Neural progenitor cell (in vitro differentiated cells): ENCODE measurements at places on chromosomes 16 and 17.

GRCh38 chr17:17907469-17907868 is 64.7 kb downstream of the TOM1L2 start:
- DNase-seq = no peak

- no peak for DNase-seq
Measured at GRCh38 chr16:68230956-68231355, 5.0 kb downstream of the ESRP2 start.

GRCh38 chr16:51149721-51150164 is 1.3 kb downstream of the SALL1 start:
- peak; percentile 25 for DNase-seq

- DNase-seq = no peak
Measured at GRCh38 chr17:17154981-17155380, 51.2 kb downstream of the PLD6 start.

DNA sequence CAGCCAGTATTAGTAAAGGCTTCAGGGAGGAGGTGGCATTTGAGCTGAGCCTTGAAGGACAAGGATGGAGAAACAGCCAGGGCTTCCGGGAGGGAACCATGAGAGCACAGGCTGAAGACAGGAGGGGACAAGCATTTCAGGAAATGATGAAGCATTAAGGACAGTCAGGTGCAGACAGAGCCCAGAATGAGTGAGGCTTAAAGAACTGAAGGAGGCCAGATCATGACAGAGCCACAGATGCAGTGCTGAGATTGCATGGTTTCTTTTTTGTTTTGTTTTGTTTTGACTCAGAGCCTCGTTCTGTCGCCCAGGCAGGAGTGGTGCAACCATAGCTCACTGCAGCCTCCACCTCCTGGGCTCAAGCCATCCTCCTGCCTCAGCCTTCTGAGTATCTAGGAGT is 211.5 kb downstream of the SOX9 start:
- DNase-seq = no peak

DNA sequence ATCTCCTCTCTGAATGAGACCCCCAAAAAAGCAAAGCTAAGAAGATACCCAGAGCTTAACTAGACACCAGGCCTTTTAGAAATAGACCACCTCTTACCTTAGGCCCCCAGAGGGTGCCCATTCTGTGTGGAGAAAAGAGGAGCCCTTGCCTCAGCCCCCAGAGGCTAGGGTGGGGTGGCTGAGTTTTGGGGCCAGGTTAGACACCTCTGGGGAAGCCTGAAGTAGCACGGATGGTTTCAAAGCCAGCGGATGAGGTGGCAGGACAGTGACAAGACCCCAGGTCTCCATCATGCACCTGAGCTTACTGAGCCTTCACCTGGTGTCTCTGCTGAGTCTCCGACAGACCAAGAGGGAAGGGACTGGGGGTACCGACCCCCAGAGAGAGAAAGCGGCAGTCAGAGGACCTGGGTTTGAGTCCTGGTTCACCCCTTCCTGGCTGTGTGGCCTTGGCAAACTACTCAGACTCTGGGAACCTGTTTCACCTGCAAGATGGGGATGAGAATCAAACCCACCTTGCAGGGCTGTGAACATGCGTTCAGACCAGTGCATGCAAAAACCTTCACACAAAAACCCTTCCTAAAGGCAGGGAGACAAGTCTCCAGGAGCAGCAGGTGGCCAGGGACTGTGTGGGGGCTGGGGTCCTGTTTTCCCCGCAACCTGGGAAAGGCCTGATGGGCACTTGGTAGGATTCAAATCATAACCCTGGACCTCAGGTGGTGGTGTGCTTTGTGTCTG is 7.7 kb downstream of the SCGB1C2 start:
- DNase-seq = no peak

DNA sequence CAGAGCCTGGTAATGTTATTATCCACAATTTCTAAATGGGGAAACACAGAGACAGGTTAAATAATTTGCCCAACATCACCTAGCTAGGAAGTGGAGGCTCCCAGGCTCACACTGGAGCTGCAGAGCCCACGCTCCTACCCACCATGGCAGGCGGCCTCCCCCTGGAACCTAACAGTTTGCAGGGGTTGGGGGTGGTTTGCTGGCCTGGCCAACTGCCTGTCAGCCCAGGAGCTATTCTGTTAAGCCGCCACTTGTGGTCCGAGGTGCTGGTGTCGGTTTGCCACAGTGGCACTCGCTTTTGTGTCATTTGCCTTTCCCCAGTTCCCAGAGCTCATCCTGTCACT is 3.6 kb downstream of the PRCD start:
- DNase-seq = peak; percentile 34

DNA sequence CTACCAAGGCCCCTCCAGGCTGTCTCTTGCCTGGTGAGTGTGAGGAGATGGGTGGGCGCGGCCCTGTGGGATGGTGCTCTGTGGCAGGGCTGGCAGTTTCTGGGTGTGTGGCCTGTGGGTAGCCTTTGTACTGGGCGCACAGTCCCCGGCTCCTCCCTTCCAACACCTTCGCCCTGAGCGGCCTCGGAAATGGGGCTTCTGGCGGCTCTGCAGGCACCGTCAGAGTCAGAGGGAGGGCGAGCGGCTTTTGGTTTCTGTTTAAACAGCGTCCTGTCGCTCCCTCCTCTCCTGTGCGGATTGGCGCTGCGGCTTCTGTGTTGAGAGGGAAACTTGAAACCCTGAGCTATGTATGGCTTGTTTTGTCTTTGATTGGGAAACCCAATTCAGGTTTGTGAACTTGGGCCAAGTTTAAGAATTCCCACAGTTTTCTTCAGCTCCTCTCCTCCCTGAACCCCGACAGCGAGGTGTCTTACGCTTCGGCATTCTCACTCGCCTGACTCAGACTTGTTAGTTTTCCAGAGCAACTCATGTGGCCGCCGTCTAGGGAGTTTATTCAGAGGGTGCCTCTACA is 8.3 kb upstream of the ZNF750 start:
- no peak for DNase-seq

- no peak for DNase-seq
Measured at GRCh38 chr17:1488826-1489270, 3.6 kb downstream of the MYO1C start.

DNA sequence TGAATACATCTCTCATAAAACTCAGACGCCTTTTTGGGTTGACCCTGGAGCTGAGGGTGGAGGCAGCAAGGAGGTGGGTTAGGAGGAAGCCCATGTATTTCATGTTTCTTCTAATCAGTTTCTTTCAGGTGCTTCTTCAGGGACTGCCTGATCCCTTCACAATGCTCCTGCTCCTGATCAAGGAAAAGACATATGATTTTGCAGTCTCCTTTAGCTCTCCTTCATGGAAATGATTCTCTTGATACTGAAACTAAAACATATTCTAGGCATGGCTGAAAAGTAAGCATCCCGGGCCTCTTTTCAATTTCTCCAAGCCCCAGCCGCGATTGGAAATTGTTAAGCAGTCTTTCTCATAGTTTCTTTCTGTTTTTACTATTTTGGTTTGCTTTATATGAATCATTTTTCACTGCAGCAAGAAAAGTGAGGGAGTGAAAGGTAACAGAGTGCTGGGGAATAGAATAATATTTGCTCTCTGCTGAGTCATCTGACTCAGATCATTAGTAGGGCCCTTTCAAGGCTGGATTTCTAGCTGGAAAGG is 730.7 kb downstream of the CDH11 start:
- no peak for DNase-seq

- DNase-seq = no peak
Measured at GRCh38 chr17:39181303-39181702, 15.3 kb upstream of the ARL5C start.

- DNase-seq = peak; percentile 14
Measured at GRCh38 chr17:383771-384621, 31.4 kb upstream of the RPH3AL start.

- DNase-seq = peak; percentile 56
Measured at GRCh38 chr17:48961516-48962233, 6.7 kb downstream of the GIP start.

GRCh38 chr17:63911041-63911635 is at the start of gene CSHL1:
Gene CSHL1, minus strand, starts transcription at chr17:63911258. Its CDS starts 62 bp downstream, at chr17:63911196.
- DNase-seq = no peak

DNA sequence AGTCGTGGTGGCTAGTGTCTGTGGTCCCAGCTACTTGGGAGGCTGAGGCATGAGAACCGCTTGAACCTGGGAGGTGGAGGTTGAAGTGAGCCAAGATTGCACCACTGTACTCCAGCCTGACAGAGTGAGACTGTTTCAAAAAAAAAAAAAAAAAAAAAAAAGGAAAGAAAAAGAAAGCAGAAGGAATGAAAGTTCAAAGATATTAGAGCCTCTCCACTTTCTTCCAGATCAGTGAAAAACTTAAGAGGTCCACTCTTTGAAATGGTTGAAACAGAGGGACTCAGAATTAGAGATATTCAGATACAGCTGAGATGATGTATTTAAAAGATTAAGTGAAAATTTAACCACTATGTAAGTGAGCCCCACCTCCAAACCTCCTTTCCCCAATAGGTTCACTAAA is 16.8 kb downstream of the MED13 start:
- DNase-seq = no peak

- DNase-seq = no peak
Measured at GRCh38 chr17:75059369-75060345, 12.6 kb downstream of the KCTD2 start.

GRCh38 chr16:54493061-54493460 is 206.5 kb upstream of the IRX3 start:
- DNase-seq = no peak

- DNase-seq = no peak
Measured at GRCh38 chr17:28390141-28390540, 15.9 kb downstream of the SLC46A1 start.

GRCh38 chr17:65743308-65743655 is 181.8 kb upstream of the AXIN2 start:
- DNase-seq = no peak

DNA sequence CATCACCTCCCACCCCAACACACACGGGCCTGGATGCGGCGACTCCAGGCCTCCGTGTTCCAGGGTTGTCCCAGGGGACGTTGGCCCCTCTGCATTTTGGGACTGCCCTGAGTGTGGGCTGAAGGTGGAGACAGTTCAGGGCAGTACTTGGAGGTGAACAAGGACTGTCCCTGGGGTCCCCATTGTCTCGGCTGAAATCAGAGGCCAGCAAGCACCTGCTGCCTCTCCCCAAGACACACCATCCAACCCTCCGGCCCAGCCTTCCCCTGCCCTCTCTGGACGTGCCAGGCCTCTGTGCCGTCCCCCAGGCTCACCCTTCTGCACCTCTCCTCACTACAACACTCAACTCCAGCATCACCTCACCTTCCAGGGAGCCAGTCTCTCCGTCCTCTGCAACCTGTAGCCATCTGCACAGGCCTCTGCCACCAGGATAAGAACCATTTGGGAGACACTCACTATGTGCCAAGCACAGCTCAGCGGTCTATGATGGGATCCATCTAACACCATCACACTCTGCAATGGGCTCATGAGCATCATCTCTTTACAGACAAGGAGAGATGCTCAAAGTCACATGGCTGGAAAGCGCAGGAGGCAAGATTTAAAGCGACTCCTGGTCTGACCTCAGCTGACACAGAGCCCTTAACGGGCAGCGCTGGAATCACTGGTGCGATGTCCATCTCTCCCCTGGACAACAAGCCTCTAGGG is 104.5 kb upstream of the SEC14L1 start:
- no peak for DNase-seq

DNA sequence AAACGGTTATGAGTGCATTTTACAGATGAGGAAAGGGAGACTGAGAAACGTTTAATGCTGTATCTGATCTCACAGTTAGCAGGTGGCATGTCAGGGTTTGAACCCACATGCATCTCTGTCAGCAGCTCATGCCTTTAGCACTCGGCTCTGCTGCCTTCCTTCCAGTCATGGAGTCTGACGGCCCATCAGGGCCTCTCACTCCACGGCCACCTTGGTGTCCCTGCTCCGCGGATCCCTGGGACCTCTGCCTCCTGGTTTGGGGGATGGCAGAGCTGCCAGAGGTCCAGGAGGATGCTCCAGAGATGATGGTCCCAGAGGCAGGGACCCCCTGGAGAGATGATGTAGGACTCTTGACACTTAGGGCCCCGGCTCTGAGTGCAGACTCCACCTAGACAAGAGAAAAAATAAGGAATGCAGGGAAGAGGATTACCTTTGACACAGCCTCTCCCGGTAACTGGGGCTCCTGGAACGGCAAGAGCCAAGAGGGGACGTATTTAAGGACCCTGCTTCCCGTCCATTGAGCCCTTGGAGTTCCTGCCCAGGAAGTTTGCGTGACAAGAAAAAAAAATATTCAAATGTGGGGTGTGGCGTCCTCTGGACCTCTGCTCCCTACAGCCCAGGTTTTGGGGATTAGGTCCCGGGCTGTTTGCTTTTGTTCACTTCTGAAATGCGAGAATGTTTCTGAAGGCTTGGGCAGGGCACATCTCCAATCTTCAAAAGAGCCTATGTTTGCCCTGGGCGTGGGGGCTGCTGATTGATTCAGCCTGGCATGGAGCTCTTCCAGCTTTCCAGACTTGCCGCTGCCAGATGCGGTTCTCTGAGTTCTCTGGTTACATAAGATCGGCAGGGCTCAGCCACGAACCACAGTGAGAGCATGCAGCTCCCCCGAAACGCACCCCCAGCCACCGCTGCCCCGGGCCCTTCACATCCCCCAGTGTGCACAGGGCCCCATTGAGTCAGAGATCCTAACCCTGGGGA is at the start of gene ALDH3A1:
Gene ALDH3A1, minus strand, starts transcription at position 470 of the 978 bp plus-strand sequence. CDS start 3,169 bp downstream, outside the sequence.
- DNase-seq = peak; percentile 22

GRCh38 chr17:81131486-81132196 is 33.7 kb upstream of the PVALEF start:
- DNase-seq = no peak

GRCh38 chr17:696369-696768 is 18.3 kb downstream of the VPS53 start:
- no peak for DNase-seq

GRCh38 chr17:29167393-29168078 is 12.7 kb downstream of the MYO18A start:
- DNase-seq = no peak

GRCh38 chr16:22190081-22190775 is 15.8 kb upstream of the EEF2K start:
- DNase-seq = no peak

GRCh38 chr17:28969706-28970393 is 18.5 kb upstream of the PHF12 start:
- DNase-seq = no peak

- no peak for DNase-seq
Measured at GRCh38 chr16:53100889-53101288, 46.1 kb downstream of the CHD9 start.

DNA sequence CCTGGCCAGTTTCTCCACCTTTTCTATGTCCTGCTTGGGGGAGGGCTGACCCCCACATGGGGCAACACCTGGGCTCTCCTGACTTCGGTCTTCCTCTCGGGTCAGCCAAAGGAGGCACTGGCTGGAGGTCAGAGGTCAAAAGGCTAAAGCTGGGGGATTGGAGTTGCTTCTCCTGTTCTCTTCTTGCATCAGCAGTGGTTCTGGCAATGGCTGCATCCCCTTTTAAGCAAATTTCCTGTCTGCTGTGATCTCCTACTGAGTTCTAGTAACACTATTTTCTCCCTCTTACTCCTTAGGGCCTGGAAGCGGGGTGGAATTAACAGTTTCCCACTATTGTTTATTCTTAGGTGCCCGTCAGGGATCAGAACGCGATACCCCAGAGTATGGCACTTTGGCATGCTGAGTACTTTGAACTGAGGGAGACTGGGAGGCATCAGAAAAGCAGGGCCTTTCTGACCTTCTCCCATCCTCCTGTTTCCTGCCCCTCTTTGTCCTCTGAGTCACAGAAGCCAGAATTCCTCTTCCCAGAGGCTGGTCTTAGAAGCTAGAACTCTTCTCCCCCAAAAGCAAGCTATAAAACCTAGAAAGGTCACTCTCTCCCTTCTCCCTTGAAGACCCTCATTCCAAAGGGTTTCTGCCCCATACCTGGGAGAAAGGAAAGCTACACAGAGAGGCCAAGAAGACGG is 268.2 kb downstream of the STX8 start:
- DNase-seq = peak; percentile 24
